ENCODE measurements at places on chromosomes 11 and 22.

GRCh38 chr11:77966338-77966737 is 28.1 kb downstream of the INTS4 start:
- DNase-seq: no peak

- no peak for DNase-seq
Measured at GRCh38 chr11:65279741-65280440, 18.1 kb downstream of the POLA2 start.

- DNase-seq: no peak
Measured at GRCh38 chr11:9250139-9250582, 15.0 kb downstream of the DENND5A start.

- DNase-seq: peak; percentile 30
Measured at GRCh38 chr22:43550672-43551071, 138.9 kb downstream of the MPPED1 start.
